Left renal cortex interstitium (tissue), 4 donors: ENCODE measurements at places on chromosomes 6 and 20.

GRCh38 chr6:11245381-11246256, 13.2 kb upstream of the NEDD9 start:
- no peak for DNase-seq

DNA sequence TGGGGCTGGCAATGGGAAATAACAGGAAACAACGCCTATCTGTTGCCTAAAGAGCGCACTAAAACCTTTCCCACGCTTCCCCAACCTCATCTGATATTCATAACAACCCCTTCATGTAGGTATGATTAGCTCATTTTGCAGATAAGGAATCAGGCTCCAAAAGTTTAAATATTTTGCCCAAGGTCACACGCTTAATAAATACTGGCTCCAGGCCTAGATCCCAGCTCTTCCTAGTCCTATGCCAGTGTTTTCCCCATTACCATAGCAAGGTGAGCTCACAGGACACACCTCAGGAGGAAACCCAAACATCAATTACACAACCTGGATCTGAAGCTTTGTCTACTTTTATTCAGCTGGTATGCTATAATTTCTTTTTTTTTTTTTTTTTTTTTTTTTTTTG, 19.6 kb downstream of the MBOAT1 start:
- no peak for DNase-seq

- DNase-seq, result no peak
Observed at GRCh38 chr6:149936743-149937142, 5.1 kb upstream of the ULBP2 start.

GRCh38 chr6:157909282-157909664, 72.4 kb upstream of the SYNJ2 start:
- no peak for DNase-seq

DNA sequence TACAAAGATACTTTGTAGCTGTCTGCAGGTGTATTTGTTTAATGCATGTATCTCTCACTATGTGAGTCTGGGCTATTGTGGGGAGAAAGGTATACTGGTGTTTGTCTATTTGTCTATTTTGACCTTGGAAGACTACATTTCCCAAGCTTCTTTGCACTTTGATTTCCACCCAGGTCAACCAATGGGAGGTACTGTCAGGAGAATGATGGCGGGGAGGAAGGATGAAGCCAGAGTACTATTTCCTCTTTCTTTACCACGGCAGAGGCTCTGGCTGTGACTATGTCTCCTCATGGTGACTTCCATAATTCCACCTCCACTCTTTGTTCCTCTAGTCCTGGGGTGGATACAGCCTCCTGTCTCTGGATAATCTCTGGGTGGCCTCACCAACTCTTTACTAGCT, 23.1 kb downstream of the LBP start:
- DNase-seq, result no peak

DNA sequence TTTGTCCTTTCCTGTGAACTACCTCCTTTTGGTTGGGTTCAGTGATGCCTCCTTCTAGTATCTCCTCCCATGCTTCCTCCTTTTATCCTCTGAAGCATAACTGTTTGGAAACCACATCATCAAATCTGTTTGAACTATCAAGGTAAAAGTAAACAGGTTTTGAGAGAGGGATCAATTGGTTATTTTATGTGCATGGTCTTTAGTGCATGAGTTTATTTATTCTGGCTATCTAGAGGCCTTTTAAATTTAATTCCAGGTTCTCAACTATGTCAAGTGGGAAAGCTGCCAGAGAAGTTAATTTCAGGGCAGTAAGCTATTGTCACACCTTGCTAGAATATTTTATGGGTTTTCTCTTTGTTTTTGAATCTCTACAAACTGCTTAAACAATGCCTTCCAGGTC, 54.1 kb downstream of the WASF1 start:
- DNase-seq, result no peak

DNA sequence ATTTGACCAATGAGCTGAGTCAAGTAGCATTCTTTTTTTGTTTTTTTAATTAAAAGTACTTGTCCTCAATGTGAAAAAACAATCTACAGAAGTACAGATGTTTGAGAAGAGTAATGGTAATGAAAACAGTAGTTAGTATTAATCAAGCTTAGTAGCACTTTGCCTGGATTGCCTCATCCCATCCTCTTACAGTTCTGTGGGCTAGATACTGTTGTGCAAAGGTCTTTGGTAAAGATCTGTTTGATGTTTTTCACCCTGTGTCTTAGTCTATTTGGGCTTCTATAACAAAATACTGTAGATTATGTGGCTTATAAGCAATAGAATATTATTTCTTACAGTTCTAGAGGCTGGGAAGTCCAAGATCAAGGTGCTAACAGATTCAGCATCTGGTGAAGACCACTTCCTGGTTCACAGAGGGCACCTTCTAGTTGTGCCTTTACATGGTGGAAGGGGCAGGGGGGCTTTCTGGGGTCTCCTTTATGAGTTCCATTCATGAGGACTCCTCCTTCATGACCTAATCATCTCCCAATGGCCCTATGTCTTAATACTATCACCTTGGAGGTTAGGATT, 84.3 kb downstream of the SHLD1 start:
- DNase-seq, result no peak

DNA sequence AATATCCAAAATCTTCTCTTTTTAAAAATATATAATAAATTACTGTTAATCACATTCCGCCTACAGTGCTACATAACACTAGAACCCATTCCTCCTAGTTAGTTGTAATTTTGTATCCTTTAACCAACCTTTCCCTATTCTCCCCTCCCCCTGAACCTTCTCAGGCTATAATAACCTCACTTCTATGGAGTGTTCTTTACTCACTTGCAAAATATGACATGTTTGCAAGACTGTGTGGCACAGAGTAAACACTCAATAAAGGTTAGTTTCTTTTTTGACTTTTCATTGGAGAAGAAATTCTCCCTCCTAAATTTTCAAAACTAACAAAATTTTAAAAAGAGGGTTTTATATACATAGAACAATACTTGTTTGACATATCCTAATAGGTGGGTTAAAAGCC, 147.0 kb downstream of the FOXA2 start:
- no peak for DNase-seq

- DNase-seq, result no peak
Observed at GRCh38 chr20:17666481-17666880, 15.6 kb downstream of the RRBP1 start.

DNA sequence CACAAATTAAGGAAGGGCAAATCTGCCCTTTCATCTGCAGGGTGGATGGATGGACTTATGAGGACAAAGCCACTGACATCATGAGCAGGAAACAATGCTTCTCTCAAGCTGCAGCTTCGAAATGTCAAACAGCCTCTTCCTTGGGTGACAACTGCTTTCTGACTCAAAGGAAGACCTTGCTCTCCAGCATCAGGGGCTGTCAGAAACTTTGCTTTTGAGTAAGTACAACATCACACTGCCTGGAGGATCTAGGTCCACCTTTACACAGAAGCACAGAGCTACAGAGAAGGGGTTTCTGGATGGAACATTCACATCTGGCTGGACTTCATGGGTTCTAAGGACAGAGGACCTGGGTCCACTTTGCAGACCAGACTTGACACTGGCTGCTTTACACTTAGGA, 5.9 kb downstream of the CST1 start:
- no peak for DNase-seq

GRCh38 chr6:149938571-149939355, 3.1 kb upstream of the ULBP2 start:
- DNase-seq, result no peak

DNA sequence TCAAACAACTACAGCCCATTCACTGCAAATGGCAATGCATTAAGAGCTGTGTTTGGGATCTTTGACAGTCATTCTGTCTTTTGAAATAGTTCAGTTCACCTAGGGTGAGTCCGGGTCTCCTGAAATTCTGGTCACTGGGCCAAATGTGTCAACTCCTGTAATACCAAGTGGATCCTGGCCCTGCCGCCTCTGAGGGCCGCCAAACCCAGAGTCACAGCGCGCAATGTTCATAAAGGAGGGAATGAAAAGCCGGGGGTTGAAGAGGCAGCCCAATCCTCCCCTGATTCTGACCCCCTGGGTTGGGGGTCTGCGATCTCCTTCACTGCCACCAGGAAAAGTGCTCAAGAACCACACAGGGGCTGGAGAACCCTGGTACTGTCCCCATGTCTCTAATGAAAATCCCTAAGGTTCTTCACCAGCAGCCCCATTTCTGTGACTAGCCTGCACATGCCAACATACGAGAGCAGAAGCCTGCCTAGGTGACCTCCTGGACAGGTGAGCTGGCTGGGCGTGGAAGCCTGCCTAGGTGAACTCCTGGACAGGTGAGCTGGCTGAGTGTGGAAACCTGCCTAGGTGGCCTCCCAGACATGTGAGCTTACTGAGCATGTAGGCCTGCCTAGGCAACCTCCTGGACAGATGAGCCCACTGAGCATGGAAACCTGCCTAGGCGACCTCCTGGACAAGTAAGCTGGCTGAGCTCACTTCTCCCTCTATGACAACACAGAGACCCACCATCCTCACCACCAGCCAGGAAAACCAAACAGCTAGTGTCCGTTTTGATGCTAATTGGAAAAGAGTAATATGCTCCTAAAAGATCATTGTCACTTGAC, 16.1 kb upstream of the APMAP start:
- DNase-seq, result no peak

- DNase-seq, result no peak
Observed at GRCh38 chr6:167819576-167819975, 7.1 kb upstream of the AFDN start.

DNA sequence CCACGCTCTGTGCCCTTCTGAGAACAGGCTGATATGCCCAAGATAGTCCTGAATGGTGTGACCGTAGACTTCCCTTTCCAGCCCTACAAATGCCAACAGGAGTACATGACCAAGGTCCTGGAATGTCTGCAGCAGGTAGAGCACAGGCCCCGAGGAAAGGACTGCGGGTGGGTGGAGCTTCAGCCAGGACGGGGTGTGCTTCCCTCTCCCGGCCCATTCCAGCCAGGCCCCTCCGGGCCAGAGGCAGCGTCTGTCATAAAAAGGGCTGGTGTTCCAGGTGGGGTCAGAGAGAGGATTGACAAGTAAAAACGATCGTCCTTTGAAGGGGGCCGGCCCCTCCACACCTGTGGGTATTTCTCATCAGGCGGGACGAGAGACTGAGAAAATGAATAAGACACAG, 1.3 kb downstream of the RTEL1 start:
- no peak for DNase-seq

GRCh38 chr6:47437592-47437991, 40.0 kb upstream of the CD2AP start:
- no peak for DNase-seq

- no peak for DNase-seq
Observed at GRCh38 chr6:41408576-41408975, 73.2 kb downstream of the NCR2 start.

DNA sequence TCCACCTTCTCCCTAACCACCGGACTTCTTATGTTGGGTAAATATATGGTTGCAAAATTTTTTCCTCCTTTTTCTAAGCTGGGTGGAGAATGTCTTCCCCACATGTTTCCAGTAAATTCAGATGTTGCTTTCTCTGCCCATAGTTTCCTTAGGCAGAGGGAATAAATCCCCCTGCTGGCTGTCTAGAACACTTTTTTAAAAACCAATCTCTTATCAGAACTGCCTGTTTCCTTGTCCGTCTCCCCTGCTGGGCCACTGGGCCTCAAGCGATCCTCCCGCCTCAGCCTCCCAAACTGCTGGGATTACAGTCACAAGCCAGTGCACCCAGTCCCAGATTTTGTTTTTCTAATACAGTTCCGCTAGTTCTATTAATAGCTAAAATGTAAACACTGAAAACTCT, 9.9 kb upstream of the WFDC2 start:
- no peak for DNase-seq
